ENCODE measurements at places on chromosomes 12 and 14.

DNA sequence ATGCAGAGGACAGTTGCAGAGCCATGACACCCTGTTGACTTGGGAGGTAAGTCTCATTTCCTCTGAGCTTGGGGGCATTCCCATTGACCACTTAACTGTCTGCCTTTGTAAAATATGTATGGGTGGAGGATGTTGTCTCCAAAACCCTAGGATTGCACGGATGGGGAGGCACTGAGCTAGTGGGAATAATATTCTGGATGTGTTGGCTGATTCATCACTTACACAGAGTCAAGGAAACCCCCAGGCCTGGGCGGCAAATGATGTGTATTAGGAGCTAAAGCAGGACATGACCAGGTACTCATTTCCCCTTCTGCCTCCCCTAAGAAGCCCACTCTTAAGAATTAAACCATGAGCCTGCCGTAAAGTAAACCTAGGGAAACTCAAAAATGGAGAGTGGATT lies 319.4 kb downstream of the VRK1 start:
- DNase-seq, result no peak

GRCh38 chr12:124388679-124389137 lies 93.8 kb downstream of the RFLNA start:
- peak; percentile 60 for DNase-seq

- no peak for DNase-seq
These were observed 30.3 kb downstream of the DEGS2 start for GRCh38 chr14:100129161-100129589.

GRCh38 chr14:105314287-105315200 lies at the start of gene PACS2:
Gene PACS2 (plus strand): TSS chr14:105314748. CDS start chr14:105314919, 171 bp downstream.
- DNase-seq, result peak; percentile 63

DNA sequence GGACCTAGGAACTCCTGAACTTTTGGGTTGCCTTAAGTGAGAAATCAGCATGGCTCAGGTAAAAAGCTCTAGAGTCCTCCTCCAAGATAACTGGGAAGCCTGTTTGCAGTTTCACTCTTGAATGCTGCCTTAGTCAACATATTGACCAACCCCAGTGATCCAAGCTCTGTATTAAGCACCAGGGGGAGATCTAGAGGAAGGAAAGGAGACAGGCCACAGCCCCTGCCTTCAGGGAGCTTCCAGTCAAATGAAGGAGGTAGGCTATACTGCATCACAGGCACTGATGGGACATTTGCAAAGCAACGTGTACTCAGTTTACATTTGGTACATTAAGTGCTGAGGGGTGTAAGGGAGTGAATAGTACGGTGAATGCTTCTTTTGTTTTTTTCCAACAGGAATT lies 1.2 kb upstream of the CSAD start:
- DNase-seq, result no peak

- DNase-seq, result no peak
These were observed 40.5 kb downstream of the CD163L1 start for GRCh38 chr12:7403466-7403865.

DNA sequence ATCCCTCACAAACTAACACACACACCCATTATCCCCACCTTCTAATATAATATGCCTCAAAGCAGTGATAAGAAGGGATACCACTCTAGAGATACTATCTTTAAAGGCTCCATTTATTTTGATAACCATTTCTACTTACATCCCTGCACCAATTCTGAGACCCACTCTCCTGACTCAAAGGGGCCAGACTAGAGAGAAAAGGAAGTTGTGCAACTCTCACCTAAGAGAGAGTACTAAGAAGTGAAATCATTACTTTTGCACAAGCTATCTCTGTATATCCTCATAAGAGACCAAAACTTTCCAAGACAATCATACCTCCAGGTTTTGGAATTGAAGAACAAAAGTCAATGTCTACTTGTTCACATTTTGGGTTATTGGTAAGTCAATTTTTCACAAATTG lies 45.4 kb upstream of the USP15 start:
- DNase-seq, result no peak

GRCh38 chr14:33799705-33800570 lies 150.9 kb downstream of the EGLN3 start:
- peak; percentile 13 for DNase-seq

DNA sequence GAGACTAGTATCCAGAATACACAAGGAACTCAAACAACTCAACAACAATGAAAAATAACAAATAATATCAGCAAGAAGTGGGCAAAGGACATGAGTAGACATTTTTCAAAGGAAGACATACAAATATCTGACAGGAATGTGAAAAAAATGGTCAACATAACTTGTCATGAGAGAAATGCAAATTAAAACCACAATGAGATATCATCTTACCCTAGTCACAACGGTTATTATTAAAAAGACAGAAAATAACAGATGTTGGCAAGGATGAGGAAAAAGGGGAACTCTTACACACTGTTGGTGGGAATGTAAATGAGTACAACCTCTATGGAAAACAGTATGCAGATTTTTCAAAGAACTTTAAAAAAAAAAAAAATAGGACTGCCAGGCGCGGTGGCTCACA lies 20.4 kb downstream of the VWF start:
- DNase-seq, result no peak

DNA sequence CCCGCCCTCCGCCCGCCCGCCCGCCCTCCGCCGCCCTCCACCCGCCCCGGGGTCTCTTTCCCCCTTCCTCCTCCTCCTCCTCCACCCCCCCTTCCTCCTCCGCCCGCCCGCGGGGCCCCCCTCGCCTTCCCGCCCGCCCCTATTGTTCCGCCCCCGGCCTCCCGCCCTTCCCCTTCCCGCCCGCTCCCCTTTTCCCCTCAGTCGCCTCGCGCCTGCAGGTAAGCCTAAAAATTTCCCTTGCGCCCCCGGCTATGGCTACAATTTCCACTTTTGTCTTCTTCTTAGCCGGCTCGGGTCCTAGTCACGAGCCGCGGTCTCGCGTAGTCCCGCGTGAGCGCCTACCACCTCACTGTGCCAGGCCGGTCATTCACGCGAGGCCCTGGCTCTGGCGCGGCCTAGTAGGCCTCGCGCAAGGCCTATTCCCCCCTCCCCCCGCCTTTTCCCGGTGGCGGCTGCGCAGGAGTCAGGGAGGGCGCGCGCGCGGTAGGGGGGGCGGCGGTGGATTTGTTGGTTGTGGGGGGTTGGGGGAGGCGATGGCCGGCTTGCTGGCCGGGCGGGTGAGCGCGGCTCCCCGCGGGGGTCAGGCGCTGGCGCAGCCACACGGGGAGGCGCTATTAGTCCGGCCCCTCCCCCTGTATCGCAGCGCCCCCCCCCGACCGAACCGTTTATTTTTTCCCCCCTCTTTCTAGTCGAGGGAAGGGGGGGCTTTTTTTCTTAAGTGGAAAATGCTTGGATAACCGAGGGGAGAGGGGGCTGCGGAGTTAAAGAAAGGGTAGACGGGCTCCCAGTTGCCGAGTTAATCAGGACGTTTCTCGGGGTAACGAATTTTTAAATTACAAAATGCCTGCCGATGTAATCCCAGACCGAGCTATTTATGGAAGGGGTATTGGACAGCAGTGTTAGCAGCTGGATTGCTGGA lies 516 bp downstream of the PCBP2 start:
- DNase-seq, result peak; percentile 86

GRCh38 chr12:47832263-47832933 lies 12.7 kb upstream of the HDAC7 start:
- no peak for DNase-seq

DNA sequence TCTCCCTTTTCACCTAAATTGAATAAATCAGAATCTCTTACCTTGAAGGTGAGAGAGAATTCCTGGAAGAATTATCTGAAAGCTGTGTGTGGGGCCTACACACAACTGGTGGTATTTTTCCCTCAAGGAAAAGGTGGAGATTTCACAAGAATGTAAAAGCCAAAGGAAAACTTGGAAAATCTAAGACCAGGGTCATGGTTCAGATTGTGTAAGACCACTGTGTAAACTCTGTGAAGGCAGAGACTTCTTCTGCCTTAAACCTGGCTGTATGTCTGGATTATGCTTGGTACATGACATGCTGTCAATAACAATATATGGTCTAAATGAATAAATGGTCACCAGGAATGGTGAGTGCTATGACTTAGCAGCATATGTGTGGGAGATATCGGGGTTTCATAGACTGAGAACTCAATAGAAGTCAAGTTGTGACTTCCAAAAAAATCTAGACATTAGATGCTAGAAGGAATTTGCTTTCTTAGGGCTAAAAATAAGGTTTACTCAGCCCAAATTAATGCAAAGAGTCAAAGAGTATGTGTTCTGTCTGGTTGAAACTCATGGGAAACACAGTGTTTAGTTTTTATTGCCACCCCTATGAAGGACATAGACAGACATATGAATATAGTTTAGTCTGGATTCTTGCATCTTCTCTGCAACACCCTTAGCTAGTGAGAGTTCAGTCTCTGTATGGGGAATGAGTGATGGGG lies 163.7 kb downstream of the SNAPC1 start:
- no peak for DNase-seq

- no peak for DNase-seq
These were observed 10.2 kb downstream of the SLC25A47 start for GRCh38 chr14:100333311-100333710.

DNA sequence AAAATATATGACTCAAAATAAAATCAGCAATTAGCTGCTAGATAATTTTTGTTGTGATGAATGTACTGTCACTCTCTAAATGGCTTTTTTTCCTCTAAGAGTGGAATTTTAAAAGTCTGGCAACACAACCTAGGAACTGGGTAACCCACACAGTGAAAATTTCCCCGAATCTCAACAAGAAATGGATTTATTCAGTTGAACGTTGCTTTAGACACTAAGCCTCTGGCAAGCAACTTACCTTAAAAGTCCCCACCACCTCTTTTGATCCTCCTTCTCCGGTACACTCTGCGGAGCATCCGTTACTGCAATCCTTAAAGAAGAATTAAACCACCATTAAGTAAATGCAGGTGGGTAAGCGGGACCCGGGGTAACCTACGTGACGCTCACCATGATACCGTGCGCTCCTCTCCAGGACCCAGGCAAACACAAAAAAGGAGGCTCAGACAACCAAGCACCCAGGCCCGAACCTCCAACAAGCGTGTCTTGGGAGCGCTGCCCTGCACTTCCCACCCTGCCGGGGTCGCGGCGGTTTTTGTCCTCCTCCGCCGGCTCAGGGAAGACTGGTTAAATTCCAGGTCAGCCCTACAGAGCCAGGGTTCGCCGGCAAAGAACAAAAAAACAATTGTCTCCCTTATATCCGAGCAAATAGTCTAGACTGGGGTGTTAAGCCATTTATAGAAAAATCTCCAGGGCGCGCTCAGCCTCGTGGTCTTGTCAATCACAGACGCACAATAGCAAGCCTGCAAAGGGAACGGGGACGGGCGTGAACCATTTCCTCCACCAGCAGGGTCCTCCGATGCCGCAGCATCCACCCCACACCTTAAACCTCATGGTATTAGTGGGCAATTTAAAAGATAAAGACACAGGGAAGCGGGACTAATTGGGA lies 47.1 kb downstream of the BCAT1 start:
- DNase-seq, result peak; percentile 53

- no peak for DNase-seq
These were observed 234.7 kb downstream of the ANO2 start for GRCh38 chr12:5710260-5710878.

- no peak for DNase-seq
These were observed 2.0 kb upstream of the PRB2 start for GRCh38 chr12:11397366-11397765.

DNA sequence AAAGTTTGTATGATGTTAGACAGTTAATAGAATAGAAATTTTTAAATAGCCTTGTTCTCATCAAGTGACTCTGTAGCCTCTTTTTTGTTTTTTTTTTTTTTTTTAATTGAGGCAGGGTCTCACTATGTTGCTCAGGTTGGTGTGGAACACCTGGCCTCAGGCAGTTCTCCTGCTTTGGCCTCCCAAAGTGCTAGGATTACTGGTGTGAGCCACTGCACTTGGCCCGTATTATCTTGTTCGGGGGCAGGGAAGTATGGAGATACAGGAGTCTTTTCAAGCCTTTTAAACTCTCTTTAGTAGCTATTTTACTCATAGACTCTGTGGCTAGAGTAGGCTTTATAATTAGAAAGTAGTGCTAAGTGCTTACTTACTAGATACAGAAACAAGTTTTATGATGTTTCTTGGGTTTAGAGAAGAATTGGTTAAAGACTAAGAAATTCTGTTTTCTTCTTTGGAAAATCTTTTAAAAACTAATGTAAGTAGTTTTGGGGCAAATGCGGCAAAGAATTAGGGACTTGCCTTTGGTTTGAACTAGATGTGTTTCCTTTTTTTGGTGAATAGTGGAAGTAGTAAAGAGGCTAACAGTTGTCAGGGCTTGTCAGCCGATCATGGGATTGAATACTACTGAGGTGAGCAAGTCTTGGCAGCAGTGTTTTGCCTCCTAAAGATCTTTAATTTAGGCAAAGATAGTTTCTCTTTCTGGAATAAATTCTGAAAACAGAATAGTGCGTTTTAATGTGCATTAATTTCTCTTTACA lies 31.3 kb downstream of the FBXO34 start:
- no peak for DNase-seq

GRCh38 chr12:120964298-120964697 lies 14.0 kb upstream of the HNF1A start:
- DNase-seq, result no peak

Measured in WTC11 (cell line).